Esophagus mucosa (tissue), 1 donor: ENCODE measurements at places on chromosomes 11 and 22. TPM values are rescaled to one million over a fixed set of nuclear protein-coding genes. Genes with fewer than 3 reads are reported as not detected.
A peak's percentile ranks its signal among the peaks of the same experiment; 100 is the strongest.

- ATAC-seq = no peak
These were observed 181.9 kb downstream of the CTTN start for GRCh38 chr11:70580036-70580805.

GRCh38 chr11:35313066-35313759, 106.1 kb downstream of the SLC1A2 start:
- peak; percentile 25 for ATAC-seq

GRCh38 chr11:95570845-95571244, 218.7 kb downstream of the FAM76B start:
- no peak for ATAC-seq

DNA sequence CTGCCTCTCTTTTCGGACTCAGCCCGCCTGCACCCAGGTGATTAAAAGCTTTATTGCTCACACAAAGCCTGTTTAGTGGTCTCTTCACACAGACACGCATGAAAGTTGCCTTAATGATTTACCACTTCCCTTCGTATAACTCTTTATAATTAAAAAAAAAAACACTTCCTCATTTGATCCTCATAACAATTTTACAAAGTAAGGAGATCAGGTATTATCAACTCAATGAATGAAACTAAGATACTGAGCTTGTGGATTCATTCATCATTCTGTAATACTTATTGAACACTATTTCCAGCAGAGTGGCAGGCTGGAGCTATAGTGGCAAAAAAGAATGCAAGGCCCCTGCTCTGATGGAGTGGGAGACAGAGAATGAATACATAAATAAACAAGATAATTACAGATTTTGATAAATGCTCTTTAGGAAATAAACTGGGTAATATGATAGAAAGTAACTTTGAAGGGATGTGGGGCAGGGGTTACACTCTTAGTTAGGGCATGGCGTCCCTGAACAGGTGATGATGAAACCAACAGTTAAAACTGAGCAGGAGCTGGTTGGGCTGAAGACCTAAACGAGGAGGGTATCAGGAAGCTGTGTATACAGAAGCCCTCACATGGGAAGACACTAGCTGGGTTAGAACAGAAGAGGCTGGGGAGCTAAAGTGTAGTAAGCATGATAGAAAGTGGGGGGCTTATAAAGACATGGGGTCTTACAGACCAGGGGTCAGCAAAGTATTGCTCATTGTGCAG, 5.4 kb upstream of the CRTAM start:
- no peak for ATAC-seq

DNA sequence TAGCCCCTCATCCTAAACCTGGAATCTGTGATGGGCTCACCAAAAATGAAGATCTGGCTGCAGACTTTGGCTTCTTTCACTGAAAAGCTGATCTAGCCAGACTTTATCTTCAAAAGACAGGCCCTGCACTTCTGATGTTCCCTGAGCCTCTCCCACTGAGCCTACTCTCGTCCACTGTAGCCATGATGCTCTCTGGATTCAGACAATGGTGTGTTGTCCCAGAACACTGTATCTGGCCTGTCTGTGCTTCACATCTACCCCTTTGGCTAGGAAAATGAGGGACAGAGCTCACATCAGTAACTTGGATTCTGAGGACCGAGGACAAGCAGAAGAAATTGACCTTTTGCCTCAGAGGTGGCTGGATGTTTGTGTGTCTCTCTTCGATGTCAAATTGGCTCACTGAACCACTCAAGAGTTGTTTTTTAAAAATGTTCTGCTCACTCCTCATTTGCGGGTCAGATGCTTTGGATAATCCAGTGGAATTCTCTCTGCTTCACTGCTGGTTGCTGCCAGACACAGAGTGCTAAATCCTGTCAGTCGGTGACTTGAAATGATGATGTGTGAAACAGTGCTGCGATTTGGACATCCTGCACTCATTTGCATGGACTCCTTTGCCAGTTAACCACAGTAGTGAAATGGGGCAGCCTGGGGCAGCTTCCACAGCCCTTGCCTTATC, 67.5 kb downstream of the ARFGAP2 start:
- ATAC-seq = no peak

DNA sequence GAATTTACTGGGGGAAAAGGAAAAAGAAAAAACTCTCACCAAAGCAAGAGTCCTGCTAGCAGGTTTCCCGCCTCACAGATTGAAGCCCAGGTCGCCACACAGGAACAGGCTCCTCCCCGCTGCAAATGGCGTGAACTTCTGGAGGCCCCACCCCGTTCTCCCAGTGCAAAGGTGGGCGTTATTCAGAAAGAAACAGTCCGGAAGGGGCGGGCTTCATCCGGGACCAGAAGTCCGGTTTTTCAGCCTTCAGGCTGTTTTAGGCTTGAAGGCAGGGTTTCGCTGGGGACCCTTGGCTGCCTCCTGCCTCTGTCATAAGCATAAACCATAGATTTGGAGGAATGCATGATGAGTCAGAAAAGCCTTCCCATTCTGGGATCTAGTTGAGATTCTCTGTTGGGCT, 148.3 kb upstream of the POU2AF2 start:
- ATAC-seq = no peak

- ATAC-seq = no peak
These were observed 43.6 kb downstream of the TSPAN18 start for GRCh38 chr11:44770401-44770800.

- ATAC-seq = no peak
These were observed 224.4 kb upstream of the SESN3 start for GRCh38 chr11:95455228-95455970.

DNA sequence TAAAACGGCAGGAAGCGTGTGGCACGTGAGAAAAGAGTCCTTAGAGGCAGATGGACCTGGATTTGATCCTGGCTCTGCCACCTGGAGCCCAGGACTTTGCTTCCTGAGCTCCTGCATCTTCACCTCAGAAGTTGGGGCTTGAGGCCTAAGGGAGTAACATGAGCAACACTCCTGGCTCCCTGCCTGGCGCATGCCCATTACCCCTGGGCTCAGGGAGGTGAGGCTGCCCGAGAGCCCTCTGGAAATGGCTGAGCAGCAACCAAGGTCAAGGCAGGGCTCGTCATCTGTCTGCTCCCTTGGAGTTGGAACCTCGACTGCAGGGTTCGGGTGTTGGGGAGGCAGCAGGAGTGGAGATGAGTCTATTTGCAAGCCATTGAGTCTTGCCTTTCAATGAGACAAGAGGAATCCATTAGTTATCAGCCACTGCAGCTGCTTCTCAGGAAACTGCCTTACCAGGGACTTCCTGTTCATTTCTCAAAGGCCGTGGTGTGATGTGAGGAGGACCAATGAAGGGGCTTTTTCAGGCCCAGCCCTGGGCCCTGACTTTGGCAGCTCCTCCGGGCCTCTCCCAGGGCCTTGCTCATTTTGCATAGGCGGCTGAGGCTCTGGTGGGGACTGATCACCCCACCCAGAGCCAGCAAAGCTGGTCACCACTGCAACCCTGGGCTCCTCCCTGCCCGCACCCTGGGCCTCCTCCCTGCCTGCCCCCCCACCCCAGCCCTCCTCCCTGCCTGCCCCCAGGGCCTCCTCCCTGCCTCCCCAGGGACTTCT, 6.4 kb downstream of the FADS2 start:
- ATAC-seq = peak; percentile 43

DNA sequence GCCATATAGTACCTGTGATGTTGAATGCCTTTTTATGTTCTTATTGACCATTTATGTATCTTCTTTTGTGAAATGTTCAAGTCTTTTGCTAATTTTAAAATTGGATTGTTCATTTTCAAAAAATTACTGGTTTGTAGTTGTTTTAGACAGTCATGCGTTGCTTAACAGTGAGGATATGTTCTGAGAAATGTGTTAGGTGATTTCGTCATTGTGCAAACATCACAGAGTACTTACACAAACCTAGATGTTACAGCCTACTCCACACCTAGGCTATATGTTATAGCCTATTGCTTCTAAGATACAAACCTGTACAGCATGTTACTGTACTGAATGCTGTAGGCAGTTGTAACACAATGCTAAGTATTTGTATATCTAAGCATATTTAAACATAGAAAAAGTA, 32.5 kb downstream of the PDE3B start:
- ATAC-seq = no peak

- no peak for ATAC-seq
These were observed 58.2 kb downstream of the KCNQ1OT1 start for GRCh38 chr11:2641623-2642022.

GRCh38 chr11:3165916-3166267, 782 bp upstream of the OSBPL5 start:
- ATAC-seq = no peak

GRCh38 chr22:47038206-47038835, 275.9 kb downstream of the TBC1D22A start:
- ATAC-seq = no peak

DNA sequence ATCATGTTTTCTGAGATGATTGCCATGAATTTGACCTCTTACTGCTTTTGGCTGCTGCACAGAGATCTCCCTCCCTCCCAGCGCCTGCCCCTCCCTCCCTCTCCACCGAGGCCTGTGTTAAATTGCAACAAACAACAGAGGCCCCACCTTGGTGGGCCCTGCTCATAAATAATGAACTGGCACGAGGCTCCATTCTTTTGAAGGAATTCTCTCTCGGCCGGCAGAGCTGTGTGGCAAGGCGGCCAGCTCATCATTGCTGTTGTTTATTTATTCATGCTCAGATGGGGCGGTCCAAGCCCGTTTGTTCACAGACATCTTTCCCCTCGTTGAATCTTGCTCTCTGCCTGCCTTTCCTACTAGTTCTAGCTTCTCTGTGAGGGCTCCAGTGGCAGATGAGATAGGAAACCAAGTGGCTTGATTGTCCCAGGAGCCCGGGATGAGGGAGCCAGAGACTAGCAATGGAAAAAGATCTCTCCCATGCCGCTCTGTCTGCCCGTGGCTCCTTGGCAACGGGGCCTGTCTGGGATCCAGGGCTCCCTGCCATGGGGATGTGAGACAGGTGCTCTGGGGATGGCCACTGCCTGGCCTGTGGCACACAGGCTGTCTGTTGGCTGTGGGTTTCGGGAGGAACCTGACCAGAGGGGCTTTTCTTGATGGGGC, 192.6 kb downstream of the DSCAML1 start:
- ATAC-seq = no peak

DNA sequence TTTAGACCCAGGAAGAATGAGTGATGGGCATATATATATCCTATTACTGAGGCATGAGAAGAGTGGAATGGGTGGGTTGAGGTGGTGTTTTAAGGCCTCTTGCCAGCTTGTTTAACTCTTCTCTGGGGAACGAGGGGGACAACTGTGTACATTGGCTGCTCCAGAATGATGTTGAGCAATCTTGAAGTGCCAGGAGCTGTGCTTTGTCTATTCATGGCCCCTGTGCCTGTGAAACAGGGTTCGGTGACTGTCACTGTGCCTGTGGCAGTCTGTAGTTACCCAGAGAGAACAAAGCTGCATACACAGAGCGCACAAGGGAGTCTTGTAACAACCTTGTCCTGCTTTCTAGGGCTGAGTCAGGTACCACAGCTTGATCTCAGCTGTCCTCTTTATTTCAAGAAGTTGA, 11.7 kb downstream of the LIMK2 start:
- ATAC-seq = peak; percentile 35

GRCh38 chr22:41445129-41446056, 1.2 kb downstream of the TOB2 start:
- ATAC-seq = no peak

NLRP10 gene
- total RNA-seq = not detected

HPX gene
- total RNA-seq = 0.64 TPM

JAM3 gene
- 1.7 TPM for total RNA-seq

TCN2 gene
- 3.5 TPM for total RNA-seq

COMMD9 gene
- 61.8 TPM for total RNA-seq

RAB3IL1 gene
- total RNA-seq = 0.88 TPM

MPZL2 gene
- 457 TPM for total RNA-seq
